ENCODE measurements at places on chromosomes 4 and X.

DNA sequence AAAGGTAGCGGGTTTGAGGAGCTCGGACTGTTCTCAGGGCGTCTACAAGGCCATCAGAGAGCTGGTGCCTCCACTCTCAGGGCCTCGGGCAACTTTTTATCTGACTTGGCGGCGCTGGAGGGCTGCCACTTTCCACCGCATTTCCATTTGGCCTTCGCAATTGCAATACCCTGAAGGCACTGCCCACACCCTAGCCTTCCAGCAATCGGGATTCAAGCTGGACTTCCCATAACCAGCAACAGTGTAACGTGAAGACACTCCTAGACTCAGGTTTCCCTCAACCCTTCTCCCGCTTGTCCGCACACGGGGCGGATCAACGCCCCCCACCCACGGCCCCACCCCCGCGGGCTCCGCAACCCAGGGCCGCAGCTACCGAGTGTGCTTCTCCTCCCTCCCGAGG lies 50.2 kb upstream of the BCOR start:
- DNase-seq, result no peak

DNA sequence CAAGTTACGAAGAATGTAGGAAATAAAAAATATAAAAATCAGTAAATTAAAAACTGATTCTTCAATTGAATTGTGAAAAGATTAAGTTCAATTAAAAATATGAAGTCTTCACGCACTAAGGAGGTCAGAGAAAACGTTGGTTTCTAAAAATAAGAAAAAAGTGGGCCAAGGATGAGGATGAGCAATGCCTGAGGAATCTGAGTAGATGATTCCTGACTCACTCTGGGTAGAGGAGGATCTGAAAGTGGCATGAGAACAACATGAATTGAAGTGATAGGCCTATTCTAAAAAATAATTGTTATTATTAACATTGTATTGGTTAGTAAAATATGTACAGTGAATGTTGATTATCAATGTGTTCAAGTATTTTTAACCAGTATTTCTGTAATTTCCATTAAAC lies 444.2 kb downstream of the GRIA2 start:
- no peak for DNase-seq

GRCh38 chrX:106281383-106281782 lies 113.3 kb downstream of the PWWP3B start:
- no peak for DNase-seq

- DNase-seq, result no peak
These were observed 27.9 kb downstream of the PPARGC1A start for GRCh38 chr4:23861897-23862296.

DNA sequence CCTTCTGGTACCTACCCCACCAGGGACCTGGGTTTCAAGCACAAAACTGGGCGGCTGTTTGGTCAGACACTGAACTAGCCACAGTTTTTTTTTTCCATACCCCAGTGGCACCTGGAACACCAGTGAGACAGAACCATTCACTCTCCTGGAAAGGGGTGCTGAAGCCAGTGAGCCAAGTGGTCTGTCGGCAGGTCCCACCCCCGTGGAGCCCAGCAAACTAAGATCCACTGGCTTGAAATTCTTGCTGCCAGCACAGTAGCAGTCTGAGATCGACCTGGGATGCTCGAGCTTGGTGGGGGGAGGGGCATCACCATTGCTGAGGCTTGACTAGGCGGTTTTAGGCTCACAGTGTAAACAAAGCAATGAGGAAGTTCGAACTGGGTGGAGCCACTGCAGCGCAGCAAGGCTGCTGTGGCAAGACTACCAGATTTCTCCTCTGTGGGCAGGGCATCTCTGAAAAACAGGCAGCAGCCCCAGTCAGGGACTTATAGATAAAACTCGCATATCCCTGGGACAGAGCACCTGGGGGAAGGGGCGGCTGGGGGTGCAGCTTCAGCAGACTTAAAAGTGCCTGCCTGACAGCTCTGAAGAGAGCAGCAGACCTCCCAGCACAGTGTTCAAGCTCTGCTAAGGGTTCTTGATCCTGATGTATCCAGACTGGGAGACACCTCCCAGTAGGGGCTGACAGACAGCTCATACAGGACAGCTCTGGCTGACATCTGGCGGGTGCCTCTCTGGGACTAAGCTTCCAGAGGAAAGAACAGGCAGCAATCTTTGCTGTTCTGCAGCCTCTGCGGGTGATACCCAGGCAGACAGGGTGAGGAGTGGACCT lies 223.0 kb downstream of the COX18 start:
- DNase-seq, result no peak

DNA sequence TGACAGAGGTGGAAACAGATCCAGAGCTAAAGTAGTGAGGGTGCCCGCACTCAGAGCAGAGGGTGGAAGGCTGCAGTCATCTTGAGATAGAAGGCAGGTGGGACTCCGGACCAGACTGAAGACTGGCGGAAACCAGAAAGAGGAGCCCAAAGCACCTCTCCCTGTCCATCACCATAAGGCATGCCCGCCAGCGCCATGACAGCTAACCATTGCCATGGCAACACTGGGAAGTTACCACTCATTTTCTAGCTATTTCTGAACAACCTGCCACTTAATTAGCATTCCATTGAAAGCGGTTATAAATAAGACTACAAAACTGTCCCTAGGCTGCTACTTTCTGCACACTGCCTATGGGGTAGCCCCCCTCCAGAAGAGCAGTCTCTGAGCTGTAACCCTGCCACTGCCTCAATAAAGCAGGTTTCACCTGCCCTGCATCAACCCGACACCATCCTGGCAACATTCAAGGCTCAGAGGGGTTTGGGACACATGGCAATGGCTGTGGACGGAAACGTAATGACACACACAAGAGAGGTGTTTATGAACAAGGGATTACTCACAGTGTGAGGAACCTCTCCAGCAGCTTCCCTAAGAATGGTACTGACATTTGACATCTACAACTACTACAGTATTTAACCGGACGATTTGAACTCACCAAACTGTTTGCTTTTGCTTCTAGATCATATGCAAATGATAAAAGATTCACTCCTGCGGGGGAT lies 27.8 kb upstream of the FGFBP2 start:
- DNase-seq, result no peak

- no peak for DNase-seq
These were observed 188.5 kb upstream of the FTHL17 start for GRCh38 chrX:31260351-31260750.

- DNase-seq, result no peak
These were observed 214.0 kb downstream of the APBB2 start for GRCh38 chr4:41000356-41000755.

DNA sequence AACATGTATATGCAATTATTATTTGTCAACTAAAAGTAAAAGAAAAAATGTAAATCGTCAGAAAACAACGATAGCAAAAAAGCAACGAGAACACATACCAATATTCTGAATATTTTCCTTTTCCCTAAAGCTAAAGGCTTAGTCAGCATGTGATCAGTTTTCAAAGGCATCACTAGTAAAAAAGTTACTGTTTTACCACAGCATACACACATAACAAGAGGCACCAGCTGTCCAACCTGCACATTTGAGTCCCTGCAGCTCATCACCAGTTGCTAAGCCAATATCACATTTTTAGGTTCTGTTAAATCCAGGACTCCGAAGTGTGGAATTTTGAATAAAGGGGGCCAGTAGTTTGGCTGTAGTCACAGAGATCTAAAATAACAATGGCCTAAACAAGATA lies 203.8 kb downstream of the ADGRA3 start:
- no peak for DNase-seq

DNA sequence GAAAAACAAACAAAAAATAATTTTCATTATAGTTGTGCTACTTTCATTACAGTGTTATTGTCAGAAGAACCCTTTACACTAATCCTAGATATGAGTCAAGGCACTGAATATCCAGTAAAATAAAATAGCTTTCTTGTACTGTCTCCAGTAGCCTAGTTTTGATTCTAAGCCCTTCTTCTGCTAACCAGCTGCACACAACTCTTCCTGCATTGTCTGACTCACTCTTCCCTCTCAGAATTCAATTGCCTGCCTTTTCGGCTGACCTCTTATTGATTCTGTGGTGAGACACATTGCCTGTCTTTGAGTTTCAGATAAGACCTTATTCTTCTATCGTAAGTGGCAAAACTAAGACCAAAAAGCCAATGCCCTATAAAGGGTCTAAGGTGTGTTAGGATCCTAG lies 26.7 kb upstream of the PCDH18 start:
- DNase-seq, result no peak

GRCh38 chr4:138475116-138475515 lies 233.0 kb upstream of the SLC7A11 start:
- no peak for DNase-seq

Data from activated CD4-positive, alpha-beta T cell treated with anti-CD3 and anti-CD28 coated beads, Interleukin-2, amount 50 U/mL, for 48 hours (primary cell).